ENCODE measurements at places on chromosomes 2 and 18.

DNA sequence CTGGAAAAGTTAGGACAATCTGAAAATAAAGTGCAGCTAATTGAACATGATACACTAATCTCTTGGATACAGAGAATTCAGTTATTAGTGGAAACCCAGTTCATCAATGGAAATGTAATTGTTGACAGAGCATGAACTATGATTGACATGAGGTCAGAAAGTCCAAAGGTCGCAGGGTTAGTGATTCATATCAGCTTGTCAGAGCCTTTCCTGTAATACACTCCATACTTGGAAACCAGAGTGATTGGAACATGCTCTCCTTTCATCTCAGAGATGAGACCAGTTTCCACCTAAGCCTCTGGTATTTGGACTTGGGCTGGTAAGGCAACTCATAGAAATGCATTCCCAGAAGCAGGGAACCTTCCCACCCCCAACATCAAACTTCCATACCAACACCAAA lies 8.5 kb upstream of the NCKAP5 start:
- DNase-seq = no peak

GRCh38 chr2:42340938-42341636 lies 19.9 kb downstream of the COX7A2L start:
- no peak for DNase-seq

- no peak for DNase-seq
Observed at GRCh38 chr2:239760596-239760995, 264.5 kb downstream of the NDUFA10 start.

DNA sequence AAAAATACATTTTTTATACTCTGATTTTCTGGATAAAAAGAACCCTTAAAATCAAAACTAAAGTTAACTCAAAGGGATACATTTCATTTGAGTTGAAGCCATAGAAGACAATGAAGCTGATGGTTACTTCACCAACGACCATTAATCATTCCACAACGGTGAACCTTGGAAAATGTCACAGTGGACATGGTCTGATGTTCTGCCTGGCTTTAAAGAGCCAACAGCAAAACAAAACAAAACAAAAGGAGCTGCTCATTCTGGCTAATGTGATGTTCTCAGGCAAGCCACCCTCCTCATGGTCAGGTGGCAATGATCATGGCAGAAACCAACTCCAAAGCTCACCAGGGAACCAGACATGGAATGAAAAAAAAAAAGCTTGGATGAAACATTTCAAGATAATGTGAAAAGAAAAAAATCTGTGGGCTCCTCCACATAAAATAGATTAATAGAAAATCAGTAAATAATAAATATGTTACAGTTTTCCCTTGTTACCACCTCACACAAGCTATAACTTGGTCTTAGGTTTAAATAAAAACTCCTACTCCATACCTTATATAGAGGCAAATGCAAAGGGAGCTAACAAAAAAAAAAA lies 90.1 kb upstream of the SERTAD2 start:
- DNase-seq = no peak

DNA sequence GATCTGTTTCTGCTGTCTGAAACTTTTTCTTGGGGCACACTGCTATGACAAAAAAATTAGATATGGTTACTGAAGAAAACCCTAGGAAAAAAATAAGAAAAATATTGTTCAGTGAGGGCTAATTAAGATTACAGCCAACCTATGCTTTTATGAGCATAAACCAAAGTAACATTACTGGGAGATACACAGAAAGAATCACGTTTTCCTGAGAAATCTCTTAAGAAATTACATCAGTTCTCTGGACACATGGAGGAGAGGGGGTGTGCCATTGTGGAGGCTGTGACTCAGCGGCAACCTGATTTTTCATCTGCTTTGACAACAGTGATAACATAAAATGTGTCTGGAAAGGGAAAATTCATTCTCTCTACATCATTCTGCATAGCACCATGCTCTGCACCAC lies 13.4 kb upstream of the NMI start:
- DNase-seq = no peak
